Upper lobe of left lung (tissue), 6 donors: ENCODE measurements at places on chromosomes 1 and 21. TPM values are rescaled to one million over a fixed set of nuclear protein-coding genes. Genes with fewer than 3 reads are reported as not detected.

DNA sequence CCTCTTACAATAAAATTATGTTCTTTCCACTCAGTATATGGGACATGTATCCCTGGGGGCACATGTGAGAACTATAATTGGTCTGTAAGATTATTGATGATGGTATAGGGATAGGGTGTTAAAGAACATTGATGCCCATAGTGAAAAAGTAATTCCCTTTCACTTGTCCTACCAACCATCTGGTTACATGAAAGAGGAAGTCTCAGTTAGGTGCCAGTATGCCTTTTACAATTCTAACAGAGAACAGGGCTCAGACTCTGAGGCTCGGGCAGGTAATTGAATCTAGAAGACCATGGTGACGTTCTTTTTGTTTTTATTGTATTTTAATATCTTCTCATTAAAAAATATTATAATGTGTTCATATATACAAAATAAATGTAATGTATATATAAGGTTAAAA is 113.6 kb downstream of the FGGY start:
- DNase-seq: no peak

- no peak for DNase-seq
Measured at GRCh38 chr1:88800382-88801051, 90.8 kb downstream of the GTF2B start.

DNA sequence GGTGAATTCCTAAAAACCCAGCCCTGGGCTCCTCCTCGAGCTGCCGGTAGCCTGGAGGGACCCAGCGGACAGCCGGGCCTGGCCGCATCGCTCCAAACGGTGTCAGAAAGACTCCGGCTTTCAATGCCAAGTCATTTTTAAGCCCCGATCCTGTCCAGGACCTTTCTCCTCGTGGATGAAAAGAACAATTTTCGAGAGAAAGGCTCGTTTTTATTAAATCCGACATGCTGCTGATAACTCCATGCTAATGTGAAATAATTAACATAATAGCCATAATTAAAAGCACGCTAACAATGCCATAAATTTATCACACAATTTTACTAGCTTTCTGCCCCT is 4.6 kb upstream of the FOXD3 start:
- no peak for DNase-seq

DNA sequence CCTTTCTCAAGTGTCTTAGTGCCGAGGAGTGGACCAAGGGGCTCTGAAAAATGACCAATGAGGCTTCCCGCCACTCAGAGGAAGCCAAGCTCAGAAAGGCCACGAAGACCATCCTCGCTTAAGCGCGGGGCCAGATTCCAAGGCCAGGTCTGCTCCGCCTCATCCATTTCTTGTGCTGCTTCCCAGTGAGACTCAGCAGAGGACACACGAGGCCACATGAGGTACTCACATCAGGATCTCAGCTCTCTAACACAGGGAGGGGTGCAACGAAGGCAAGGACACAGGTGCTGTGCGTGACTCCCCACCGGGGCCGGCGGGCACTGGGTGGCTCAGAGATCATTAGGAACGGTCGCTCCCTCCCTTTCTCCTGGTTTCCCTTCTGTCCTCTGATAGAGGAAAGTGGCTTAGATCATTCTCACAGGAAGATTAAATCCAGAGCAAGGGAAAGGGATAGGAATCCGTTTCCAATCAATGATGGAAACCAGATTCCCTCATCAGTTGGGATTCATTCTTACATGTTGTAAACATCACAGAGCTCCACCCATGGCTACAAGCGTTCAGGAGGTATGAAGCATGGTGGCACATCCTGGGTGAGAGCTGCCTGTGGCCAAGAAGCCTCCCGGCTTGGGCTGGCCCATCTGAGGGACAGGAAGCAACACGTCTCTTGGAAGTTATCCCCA is 46.7 kb downstream of the CAPZB start:
- peak; percentile 52 for DNase-seq

GRCh38 chr1:107964336-107965109 is 457 bp downstream of the VAV3 start:
- peak; percentile 26 for DNase-seq

DNA sequence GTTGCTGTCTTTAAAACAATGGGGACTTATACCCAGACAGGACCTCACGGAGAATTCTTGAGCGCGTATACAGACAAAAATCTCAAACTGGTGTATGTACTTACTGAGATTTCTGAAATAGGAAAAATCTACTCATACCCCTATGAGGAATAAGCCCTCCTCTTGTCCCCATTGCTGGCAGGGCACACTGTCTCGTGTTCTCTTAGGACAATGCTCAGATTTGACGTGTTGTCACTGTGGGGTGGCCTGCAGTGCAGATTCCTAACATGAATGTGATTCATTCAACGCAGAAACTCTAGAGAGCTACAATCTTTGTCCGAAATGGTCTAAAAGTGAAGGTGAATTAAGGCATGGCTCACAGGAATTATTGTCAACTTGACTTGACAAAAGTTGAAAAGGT is 31.1 kb upstream of the PDE9A start:
- no peak for DNase-seq

- DNase-seq: peak; percentile 80
Measured at GRCh38 chr1:206685769-206686477, 1.2 kb downstream of the MAPKAPK2 start.

- no peak for DNase-seq
Measured at GRCh38 chr21:26469789-26470188, 103.3 kb downstream of the CYYR1 start.

GRCh38 chr1:172397221-172397620 is 23.3 kb upstream of the C1orf105 start:
- DNase-seq: no peak

GRCh38 chr1:230752407-230752806 is 5.2 kb downstream of the CAPN9 start:
- DNase-seq: peak; percentile 87

DNA sequence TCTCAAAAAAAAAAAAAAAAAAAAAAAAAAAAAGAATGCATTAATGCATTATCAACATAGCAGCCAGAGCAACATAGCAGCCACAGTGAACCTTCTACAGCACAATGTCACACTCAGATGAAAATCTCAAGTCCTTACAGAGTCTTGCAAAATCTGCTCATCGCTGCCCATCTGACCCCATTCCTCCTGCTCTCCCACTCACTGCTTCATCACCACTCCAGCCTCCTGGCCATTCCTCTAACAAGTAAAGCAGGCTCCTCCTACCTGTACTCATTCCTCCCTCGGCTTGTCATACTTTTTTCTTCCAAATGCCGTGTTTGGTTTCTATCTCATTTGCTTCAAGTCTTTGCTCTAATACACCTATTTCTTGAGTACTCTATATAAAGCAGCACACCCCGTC is 29.5 kb downstream of the BRINP2 start:
- DNase-seq: no peak

DNA sequence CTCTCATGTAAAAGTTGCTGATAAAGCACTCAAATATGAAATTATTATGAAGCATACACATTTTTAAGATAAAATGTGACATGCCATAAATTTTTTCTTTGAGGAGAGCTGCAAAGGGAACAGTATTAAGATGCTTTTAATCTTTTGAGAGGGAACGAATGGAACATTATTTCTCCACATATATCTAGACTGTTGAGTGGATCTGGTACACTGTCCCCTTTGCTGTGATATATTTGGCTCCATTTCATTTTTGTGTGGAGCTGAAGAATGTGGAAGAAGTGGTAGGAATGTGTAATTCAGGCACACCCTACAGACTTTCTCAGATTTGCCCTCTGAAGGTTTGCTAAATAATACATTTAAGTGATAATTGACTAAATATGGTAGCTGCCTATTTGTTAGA is 31.7 kb downstream of the PGM1 start:
- DNase-seq: no peak

DNA sequence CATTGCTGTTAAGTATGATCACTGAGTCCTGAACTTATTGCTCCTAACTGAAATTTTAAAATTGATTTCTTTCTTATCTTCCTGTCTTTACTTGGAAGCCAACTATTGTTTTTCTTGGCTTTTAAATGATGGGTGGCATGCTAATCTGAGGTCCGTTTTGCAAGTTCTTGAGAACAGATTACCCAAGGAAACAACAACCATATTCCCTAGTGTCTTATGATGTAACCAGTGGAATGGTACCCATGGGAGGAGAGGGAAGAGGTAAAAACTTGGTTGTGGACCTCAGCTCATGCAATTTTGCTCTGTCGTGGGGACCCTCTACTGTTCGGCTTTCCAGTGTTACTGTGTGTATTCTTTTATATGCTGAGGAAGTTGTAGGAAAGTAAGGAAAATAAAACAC is 454.8 kb upstream of the ADAMTS5 start:
- no peak for DNase-seq

- DNase-seq: no peak
Measured at GRCh38 chr1:65445837-65446236, 25.4 kb downstream of the LEPR start.

- no peak for DNase-seq
Measured at GRCh38 chr1:198598796-198599321, 40.0 kb upstream of the PTPRC start.

DNA sequence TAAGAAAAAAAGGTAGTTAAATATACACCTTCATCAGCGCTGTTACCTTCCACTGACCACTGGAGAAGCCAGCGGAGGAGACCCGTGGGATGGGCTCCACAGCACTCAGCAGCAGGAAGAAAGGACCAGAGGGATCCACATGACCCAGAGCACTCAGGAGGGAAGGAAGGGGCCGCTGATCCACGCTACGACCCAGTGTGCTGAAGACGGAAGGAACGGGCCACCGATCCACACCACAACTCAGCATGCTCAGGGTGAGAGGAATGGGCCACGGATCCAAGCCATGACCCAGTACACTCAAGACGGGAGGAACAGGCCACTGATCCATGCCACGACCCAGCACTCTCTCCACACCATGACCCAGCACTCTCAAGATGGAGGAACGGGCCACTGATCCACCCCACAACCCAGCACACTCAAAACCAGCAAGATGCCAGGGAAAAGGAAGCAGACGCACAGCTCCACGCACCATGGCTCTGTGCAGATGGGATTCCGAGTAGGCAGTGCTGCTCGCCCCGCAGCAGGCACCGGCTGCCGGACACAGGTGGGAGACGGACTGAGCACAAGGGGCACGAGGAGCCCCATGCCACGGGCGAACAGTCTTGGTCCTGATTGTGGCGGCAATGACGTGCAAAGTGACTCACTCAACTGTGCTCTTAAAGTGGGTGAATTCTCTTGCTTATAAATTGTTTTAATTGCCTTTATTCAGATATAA is 8.7 kb downstream of the WRAP73 start:
- no peak for DNase-seq

- no peak for DNase-seq
Measured at GRCh38 chr1:30525971-30526651, 197.3 kb downstream of the MATN1 start.

DNA sequence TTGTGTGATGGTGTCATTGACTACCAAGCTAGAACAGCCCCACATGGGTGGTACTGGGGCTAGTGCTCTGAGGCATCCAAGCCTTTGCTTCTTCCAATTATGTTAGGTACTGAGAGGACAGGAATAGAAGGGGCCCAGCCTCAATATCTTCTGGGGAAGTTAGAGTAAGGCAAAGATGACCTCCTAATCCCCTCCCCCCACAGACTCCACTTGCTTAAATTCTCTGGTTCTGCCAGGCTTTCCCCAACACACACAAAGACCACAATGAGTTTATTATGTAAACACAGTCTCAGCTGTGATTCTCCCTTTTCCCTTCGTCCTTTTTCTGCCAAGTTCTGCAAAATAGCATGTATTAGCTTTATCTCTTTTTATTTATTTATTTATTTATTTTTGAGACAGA is 3.1 kb upstream of the TACSTD2 start:
- no peak for DNase-seq

GRCh38 chr1:55418208-55419000 is 203.2 kb upstream of the USP24 start:
- DNase-seq: no peak

- DNase-seq: no peak
Measured at GRCh38 chr1:8765198-8765597, 52.2 kb downstream of the RERE start.

DNA sequence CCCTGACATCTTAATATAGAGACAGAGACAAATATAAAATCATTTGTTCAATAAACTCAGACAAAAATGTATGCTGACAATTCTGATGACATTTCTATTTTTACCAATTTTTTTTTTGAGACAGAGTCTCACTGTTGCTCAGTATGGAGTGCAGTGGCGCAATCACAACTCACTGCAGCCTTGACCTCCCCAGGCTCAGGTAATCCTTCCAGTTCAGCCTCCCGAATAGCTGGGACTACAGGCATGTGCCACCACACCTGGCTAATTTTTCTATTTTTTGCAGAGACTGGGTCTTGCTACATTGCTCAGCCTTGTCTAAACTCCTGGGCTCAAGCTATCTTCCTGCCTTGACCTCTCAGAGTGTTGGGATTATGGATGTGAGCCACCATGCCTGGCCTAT is 13.6 kb upstream of the SIKE1 start:
- no peak for DNase-seq

GRCh38 chr1:147338571-147338970 is 96.1 kb downstream of the CHD1L start:
- DNase-seq: no peak

DNA sequence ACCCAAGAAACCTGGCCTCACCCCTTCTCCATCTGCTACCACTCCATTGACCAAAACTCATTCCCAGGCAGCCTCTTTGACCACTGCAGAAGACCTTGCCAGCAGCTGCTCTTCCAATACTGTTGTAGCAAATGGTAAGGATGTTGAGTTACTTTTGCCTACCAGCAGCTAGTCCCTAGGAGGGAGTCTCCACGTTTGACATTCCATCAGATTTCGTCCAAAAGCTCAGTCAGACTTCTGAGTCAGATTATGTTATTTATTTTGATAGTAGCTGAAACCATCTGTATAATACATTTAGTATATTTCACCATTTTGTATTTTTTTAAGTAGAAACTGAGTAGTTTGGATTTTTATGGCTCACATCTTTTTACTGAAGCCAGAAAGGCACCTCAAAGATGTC is 51.5 kb upstream of the WNT2B start:
- no peak for DNase-seq

GRCh38 chr1:186849271-186849671 is 20.5 kb downstream of the PLA2G4A start:
- no peak for DNase-seq

DNA sequence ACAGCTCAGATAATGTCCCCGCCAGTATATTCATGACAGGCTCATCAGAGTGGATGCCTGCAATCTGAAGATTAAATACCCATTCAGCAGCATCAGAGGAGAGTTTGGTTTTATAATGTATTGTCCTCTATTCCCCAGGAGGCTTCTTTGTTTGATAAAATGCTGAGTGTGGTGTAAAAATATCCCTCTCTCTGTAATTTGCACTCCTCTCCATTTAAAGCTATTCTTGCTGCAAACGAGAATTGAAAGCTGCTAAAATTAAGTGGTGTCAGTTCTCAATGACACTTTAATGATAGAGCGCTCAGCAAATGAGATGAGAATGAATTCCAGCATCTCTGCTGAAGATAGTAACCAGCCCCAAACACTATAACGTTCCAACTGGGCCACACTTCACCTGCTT is 205.7 kb upstream of the RRP15 start:
- DNase-seq: no peak

The GCSAML gene
- 1.9 TPM for total RNA-seq

The TMEM125 gene
- 247 TPM for total RNA-seq

The NCF2 gene
- total RNA-seq: 97.0 TPM

The SRGAP2C gene
- 37.8 TPM for total RNA-seq

The TTF2 gene
- 21.0 TPM for total RNA-seq

The MRTO4 gene
- total RNA-seq: 31.8 TPM

The MATN1 gene
- not detected for total RNA-seq

The GABPA gene
- 24.3 TPM for total RNA-seq

The BCL10 gene
- 17.9 TPM for total RNA-seq

The TFB2M gene
- total RNA-seq: 2.0 TPM

The TNFRSF8 gene
- total RNA-seq: 0.22 TPM

The SPRR2G gene
- not detected for total RNA-seq
